Central memory CD8-positive, alpha-beta T cell (primary cell): ENCODE measurements at places on chromosomes 4 and X.

DNA sequence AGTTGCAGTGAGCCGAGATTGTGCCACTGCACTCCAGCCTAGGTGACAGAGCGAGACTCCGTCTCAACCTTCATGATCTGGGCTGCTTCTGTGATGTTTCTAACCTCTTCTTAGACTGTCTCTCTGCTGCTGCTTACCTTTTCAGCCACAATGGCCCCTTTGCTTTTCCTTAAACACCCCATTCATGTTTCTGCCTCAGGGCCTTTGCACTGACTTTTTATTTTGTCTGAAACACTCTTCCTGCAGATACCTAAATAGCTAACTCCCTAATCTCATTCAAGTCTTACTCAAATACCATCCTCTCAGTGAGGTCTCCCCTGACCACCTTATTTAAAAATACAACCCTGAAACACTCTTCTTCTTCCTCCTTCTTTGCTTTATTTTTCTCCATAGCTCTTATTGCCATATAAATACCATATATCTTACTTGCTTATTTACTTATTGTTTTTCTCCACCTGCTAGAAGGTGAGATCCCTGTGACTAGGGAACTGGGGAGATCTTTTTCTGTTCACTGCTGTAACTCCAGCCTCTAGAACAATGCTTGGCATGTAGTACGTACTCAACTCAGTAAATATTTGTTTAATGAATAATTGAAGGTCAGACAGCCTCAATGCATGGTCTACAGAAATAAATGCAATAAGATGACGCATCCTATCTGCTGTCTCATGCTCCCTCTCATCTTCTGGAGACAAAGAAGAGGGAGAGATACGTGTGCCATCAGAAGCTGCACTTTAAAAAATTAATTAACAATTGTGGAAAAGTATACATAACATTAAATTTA is 43.8 kb upstream of the SETD7 start:
- no peak for DNase-seq

DNA sequence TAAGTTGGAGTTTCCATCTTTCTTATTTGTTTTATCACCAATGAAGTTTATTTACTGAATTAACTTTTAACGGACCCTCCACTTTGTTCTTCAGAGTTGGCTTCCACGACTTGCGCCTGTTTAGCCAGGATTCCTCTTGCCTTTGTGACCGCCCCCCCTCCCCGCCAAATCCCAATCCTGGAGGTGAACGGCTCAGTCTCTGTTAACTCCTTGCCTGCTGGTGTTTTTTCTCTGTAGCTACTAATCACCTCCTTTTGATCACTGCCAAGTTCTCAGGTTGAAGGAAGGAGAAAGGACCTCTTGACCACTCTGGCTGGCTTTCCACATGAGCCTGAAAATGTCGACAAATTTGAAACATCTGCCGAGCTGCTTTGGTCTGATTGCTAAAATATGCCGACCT is 46.8 kb upstream of the BCOR start:
- DNase-seq = no peak

- DNase-seq = no peak
Observed at GRCh38 chr4:98092833-98093439, 50.3 kb downstream of the STPG2 start.

- DNase-seq = no peak
Observed at GRCh38 chr4:17258106-17258505, 253.8 kb downstream of the QDPR start.

DNA sequence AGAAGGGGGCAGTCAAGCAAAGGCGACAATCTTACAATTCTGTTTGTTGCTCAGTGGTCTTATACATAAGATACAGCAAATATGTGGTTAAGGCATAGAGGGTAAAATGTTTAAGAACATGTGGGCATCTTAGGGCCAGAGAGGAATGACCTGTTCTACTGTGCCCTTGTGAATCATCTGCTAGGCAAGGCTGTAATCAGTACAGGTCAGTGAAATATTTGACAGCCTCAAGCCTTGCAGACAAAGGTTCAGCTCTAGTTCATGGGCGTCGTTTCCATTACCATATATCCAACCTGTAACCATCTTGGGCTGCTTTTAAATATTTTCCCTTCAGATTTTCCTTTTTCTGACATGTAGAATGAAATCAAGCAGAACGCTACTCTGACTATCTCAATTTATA is 37.3 kb downstream of the AGA start:
- no peak for DNase-seq

GRCh38 chr4:163554870-163555465 is 60.5 kb downstream of the TMA16 start:
- no peak for DNase-seq

DNA sequence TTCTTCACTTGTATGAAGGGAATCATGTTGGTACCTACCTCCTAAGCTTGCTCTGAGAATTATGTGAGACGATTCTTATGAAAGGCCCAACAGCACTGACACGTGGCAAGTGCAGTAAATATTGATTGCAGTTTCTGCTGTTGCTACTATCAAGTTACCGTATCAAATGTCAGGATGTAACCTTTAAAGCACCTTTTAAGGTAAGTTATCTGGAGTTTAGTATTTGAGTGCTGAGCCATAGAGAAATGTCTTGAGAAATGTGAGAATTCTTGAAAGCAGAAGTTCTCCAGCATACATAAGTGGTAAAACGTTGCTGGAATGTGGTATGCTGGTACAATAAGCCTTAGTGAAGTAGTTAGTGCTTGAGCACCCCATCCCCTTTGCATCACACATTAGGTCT is 90.4 kb downstream of the PHOX2B start:
- DNase-seq = no peak

DNA sequence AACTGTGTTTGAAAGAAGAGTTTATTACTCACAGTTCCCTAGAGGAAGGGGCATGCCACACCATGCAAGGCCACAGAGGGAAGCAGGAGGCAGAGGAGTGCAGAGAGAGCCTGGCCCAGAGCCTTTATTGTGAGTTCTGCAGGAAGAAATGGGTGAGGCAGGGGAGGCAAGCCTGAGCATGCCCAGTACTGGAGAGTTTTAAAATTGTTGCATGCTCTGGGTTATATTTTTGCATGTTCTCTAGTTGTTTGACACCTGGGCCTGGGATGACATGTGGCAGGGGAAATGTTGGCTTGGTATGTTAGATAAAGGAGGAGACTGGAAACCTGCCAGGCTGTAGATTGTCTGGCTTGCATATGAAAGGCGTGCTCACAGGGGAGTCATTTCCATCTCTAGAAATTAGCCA is 19.7 kb upstream of the CRMP1 start:
- no peak for DNase-seq

GRCh38 chr4:44146516-44146915 is 302.1 kb downstream of the KCTD8 start:
- DNase-seq = no peak

- DNase-seq = no peak
Observed at GRCh38 chrX:69366183-69366582, 137.9 kb upstream of the NALF2 start.

DNA sequence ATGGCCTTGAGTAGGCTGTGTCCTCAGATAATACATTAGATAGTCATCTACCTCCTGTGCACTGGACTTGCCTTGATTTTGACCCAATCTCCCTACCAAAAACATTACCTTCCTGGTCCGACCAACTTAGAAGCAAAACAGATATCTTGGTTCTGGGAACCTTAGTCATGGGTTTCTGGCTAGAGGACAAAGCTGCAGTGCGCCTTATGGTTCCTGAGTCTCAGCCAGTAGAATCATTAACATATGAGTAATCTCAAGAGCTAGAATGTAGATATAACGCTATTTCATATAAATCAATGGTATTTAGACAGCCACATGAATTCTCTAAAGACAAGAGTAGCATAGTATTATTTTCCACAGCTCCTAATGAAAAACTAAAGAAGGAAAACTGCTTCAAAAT is 83.1 kb downstream of the GRIA3 start:
- DNase-seq = no peak

- DNase-seq = no peak
Observed at GRCh38 chrX:120751683-120752082, 121.8 kb upstream of the C1GALT1C1 start.

DNA sequence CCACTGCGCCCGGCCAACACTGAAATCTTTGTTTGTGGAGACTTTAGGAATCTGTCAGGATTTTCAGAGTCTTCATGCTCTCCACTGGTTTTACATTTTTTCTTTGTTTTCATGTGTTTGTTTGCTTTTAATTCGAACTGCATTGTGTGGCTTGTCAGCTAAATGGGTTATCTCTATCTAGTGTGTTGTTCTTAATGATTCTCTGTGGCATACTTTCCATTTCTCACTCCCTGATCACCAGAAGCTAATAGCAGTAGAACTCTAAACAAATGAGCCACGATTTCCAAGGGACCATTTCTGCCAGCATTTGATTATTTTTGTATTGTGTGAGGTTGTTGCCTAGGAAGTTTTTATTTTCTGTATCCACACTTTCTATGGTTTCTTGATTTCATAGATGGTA is 352.4 kb downstream of the CAMK2D start:
- DNase-seq = no peak

DNA sequence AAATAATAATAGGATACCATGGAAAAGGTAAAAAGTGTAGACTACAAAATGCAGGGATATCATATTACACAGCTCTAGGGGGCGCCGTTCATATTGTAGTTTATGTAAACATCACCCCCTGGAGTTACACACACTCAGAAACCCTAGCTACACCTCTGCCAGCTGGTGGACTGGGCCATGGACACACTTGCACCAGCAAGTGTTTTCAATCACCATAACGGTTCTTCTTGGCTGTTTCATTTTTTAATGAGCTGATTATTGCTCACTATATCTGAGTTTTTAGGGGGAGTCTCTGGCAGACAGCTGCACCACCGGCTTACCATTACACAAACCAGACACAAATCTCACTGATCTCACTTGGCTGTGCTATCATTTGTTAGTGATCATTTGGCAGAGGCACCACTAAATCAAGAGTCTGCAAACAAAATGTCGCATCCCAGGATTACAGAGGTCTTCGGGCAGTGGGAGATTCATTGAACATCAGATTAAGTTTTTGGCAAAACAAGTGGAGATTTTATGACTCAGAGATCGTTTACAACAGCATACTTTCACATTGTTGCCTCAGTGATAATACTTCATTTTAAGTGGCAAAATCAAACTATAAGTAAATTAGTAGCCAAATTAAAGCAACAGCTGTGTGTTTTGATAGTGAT is 185.7 kb downstream of the UNC5C start:
- no peak for DNase-seq

DNA sequence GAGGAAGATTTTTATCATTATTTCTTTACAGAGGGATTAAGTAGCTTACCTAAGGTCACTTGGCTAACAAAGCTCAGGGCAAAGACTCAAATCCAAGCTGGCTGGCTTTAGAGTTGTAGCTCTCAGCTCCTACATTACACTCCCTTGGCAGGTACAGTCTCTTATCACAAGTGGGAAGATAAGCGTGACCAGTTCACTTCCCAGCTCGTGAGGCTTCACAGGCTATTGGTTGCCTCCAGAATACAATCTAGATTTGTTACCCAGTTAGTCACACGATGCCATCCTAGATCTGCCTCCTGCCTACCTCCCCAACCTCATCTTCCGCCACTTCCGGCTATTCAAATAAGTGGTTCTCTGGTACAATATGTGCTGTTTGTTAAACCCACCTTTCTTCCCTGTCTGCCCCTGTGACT is 3.7 kb downstream of the MMRN1 start:
- DNase-seq = no peak

- no peak for DNase-seq
Observed at GRCh38 chr4:25654031-25654970, 1.4 kb upstream of the SLC34A2 start.

DNA sequence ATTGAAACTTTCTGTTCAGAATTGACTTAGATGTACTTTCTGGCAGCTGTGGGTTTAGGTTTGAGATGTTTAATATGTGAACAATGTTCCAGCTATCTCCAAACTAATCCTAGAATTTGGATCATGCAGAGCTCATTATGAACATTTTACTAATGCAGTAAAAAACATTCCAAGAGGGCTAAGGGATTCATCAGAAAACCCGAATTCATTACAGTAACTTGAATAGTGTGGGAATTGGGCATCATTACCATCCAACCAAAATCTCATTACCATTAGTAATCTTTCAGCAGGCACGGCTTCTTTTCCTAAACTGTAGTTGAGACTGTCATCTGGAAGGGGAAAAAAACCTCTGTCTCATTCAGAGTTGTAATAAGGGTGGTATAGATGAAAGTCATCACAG is 91.0 kb downstream of the LIMCH1 start:
- no peak for DNase-seq

GRCh38 chr4:155602351-155603140 is 64.1 kb upstream of the GUCY1A1 start:
- no peak for DNase-seq

GRCh38 chr4:104424475-104424941 is 70.2 kb downstream of the CXXC4 start:
- DNase-seq = no peak

DNA sequence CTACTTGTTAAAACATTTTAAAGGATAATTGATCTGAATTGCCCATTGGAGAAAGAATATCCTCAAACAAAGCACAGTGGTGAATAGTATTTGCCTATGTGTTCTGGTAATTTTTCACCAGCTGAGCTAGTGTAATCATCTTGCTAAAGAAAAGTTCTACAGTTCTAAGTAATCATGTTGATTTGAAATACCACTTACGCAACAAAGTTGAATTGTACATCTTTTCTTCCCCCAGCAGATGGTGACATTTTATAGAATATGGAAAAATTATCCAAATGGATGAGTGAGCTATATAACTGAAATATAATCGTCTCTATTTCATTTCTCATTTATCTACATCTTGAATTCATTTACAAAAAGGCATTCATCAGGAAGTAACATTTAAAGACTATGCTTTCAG is 9.7 kb upstream of the ZNF674 start:
- DNase-seq = no peak
